OCI-LY7 (cell line): ENCODE measurements at places on chromosomes 6 and 20.

DNA sequence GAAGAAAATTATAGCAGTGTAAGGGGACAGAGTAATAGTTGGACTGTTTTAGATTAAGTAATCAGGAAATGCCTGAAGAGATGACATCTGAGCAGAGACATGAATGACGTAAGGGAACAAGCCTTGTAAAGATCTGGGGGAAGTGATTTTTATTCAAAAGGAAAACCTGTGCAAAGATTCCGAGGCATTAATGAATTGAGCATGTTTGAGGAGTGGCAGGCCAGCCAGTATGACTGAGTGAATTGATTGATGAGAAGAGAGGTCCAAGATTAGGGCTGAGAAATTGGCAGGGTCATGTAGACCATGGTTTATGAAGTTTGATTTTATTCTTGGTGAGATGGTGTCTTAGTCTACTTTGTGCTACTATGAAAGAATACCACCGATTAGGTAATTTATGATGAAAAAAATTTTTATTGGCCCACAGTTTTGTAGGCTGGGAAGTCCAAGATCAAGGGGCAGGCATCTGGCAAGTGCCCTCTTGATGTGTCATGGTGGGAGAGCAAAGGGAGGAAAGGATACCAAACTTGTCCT, 95.1 kb downstream of the LIN28B start:
- DNase-seq = no peak

GRCh38 chr6:11008821-11009220, 35.3 kb downstream of the ELOVL2 start:
- DNase-seq = no peak

DNA sequence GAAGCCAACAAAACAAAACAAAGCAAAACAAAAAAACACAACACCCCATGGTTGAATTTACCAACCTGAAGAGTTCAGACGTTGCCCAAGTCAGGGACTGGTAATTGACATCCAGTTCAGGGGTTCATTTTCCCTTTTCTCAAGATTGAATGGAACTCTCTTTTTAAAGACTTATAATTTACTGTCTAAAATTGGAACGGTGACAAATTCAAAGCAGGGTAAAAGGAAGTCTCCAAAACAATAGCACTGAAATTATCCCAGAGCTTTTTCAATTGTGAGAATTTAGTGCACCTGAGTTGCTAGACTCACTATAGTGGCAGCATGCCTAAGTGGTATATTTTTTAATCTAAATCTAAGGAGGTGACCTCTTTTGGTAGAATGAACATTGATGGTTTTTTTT, 90.9 kb upstream of the PREP start:
- DNase-seq = no peak

DNA sequence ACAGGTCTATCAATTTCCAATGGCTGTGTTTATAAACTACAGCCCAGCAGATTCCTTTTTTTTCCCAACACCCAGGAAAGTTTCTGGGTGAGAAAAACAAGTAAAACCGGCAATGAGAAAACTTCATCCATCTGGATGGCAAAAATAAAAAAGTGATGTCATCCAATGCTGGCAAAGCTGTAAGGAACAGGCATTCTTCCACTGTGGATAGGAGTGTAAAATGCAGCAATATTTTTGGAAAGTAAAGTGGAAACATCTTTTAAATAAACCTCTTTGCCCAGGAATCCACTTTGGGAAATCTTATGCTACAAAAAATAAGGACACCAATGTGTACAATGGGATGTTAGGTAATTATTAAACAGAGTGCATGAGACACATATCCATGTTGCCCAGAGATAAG, 102.1 kb upstream of the NT5E start:
- no peak for DNase-seq

DNA sequence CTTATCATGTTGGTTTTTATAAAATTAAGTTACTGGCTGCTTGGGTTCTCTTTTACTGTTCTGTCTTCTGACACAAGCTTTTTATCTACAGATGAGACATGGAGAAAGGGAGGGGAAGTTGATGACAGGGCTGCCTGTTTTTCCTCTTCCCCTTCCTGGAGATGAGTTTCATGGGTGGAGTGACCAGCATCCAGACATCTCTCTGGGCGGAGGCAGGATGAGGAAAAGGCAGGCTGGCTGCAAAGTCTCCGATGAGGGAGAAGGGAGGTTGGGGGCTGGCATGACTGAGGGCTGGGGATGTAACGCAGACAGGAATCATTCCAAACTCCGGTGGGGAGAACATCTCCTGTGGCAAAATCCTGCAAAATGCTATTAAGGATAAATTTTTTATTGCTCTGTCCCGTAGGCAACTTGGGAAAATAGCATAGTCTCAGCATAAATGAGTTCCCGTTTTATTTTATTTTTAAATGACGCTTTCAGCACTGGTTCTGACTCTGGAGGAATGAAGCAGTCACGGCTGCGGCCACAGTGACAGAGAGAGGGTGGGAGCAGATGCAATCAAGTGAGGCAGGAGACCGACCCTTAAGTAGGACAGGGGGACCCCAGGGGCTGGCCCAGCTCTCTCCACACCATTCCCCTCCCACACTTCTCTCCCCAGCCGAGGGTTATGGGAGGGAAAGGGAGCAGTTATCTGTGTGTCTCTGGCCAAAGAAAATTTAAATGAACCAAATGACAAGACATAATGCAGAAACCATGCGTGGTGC, 108.8 kb upstream of the PMEPA1 start:
- DNase-seq = no peak

- peak; percentile 65 for DNase-seq
These were observed 44.8 kb downstream of the STK4 start for GRCh38 chr20:45011108-45011526.

DNA sequence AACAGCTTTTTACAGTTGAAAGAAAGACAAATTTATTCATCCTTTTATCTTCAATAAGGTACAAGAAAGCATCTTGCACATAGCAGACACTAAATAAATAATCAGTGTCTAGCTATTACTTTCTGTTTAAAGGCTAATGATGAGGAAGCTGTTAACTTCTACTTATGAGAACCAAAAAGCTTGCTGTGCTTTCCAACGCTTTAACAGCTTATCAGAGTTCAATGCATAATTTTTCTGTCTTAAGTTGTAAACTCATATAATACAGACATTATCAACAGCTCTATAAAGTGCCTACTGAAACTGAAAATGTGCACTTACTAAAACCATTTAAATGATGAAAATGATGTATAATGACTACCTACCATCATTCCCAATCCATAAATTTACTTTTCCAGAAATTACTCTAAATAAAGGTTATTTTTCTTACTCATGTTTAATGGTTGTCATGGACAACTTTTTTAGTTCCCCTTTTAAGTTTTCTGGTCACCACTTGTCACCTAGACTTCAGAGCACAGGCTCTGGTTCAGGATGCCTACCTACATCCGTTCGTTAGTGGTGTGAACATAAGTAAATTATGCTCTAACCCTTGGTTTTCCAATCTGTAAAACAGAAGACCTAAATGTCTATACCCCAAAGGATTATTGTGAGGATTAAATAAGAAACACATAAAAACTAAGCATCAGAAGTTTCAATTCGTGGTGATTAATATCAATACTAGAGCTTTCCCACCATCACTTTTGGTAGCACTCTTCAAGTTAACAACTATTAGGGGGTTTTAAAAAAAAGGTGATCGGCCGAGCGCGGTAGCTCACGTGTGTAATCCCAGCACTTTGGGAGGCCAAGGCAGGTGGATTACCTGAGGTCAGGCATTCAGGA, 8.0 kb downstream of the PNISR start:
- peak; percentile 22 for DNase-seq

DNA sequence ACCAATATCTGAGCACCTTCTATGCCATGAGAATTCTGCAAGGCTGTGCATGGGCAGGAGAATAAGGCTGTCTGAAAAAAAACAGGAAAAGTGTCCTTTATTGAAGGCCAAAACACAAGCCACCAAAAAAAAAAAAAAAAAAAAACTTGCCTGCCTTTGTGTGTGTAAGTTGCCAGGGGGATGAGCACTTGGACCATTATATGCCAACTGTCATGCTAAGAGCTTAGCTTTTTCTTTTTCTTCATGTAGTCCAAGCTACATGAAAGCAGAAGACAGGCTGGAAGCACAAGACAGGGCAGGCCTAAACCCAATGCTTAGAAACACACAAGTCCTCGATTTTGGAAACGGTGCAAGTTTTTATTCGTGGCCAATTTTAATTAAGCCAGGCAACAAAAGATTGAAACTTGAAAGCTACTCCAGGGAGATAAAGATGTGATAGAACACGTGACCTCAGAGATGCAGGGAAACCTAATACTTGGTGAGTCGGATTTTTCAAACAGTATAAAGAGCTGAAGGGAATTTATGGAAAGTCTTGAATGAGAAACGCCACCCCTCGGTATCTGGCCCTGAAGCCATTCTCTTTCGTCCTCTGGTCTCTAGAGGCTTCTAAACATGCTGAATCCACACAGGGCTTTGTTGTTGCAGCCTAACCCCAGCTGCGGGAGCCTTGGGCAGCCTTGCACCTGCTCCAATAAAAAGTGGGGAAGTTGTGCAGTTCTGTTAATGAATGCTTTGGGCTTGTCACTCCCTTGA, 8.6 kb downstream of the BMP7 start:
- peak; percentile 54 for DNase-seq

DNA sequence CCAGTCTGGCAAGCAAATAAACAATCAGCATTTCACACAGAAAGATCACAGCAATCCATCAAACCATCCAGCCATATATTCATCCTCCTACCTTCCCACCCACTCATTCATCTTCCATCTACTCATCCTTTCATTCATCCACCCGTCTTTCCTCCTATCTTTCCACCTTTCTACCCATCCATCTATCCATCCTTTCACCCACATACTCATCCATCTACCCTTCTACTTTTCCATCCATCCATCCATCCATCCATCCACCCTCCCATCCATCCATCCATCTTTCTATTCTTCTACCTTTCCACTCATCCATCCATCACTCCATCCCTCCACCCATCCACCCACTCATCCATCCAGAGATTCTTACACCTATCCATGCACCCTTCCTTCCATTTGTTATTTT, 49.3 kb downstream of the KIAA0319 start:
- DNase-seq = no peak

DNA sequence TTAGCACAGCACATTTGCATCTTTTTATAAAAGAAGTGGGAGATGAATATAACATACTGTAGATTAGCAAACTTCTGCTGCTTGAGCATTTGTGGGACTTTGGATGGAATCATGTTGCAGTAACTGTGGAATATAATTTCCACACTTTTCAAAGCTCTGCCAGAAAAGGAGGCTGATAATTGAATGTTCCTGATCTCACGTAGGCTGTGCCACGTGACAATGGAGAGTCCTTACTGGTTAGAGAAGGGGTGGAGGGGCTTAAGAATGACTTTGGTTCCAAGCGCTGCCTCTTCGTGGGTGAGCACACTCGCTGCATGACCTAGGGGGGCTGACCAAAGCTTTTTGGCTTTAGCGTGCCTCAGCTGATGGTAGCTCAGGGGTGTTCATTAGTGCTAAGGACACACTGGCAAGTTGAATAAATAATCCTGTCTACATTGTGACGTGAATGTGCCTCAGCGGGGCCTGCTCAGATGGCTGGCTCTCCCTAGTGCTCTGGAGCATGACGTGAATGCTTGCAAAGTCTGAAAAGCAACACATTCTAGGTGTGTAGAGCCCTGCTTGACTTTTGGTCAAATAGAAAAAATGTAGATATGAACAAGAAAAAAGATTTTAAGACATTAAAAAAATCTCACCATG, 15.0 kb downstream of the WRNIP1 start:
- DNase-seq = no peak

- DNase-seq = no peak
These were observed 270.6 kb upstream of the MARCKS start for GRCh38 chr6:113586413-113587077.

GRCh38 chr6:155497273-155497672, 41.6 kb upstream of the NOX3 start:
- no peak for DNase-seq

DNA sequence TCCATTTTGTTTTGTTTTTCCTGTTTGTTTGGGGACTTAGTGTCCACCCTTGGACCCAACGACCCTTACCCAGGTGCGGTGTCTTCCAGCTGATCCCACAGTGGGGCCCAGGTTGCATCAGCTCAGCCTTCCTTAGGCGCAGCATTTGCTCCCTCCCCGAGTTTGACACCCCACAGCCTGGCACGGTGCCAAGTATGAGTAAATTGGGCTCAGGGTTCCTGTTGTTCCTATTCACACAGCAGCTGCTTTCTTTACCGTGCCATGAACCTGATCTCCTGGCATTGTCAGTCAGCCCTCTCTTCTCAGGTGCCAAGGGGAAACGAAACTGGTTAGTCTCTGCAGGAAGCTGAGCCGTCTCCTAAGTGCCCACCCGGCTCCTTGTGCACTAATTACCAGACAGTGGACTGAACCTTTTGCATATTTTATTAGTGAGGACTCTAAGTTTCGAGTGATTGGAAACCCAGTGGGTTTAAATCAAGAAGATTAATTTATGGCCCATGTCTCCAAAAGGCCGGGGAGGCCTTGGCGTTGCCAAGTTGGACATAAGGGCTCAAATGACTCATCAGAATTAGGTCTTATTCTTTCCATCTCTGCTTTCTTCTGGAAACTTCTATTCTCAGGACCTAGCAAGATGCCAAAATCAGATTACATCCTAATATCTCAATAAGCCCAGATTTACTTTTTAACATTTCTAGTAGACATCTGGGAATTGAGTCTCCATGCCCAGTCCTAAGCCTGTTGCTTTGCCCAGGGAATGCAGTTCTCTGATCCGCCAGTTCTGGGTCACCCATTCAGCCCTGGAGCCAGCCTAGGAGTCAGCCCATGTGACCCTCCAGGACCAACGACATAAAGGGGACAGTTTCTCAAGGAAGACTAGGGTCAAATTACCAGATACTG, 68.8 kb downstream of the TSHZ2 start:
- peak; percentile 92 for DNase-seq

DNA sequence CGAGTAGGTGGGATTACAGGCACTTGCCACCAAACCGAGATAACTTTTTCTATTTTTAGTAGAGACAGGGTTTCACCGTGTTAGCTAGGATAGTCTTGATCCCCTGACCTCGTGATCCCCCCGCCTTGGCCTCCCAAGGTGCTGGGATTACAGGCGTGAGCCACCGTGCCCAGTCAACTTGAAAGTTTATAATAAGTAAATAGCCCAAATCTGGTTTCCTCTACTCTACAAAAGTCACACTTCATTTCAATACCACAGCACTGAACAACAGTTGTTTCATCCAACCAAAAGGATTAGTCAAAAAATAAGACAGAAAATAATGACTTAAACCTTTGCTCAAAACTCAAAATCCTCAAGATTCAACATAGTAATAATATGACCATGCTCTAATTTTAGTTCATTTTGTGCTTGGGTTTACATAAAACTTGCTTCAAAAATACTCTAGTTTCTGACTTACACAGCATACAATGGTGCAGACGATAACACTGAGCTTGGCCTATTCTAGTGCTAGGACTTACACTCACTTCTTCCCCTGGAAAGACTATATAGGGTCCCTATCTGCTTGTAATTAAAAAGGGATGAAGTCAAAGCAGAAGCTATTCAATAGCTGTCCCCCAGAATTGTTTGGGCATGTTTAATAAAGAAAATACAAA, 56.7 kb downstream of the NT5E start:
- DNase-seq = no peak

DNA sequence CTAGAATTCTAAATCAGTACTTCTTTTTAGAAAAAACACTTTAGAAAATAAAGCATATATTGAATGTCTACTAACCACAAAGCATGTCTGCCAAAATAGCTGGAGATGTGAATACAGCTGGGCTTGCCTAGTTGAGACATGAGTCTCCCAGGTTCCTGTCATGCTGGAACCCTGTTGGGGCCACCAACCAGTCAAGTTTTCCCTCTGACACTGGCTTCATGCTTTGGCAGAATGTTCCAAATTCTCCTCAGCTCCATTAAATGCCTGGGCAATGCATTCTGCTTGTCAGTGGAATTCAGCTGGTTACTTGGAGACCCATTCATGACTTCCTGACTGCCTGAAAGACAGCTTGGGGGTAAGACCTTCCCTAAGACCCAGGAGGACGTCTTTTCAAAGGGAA, 87.2 kb downstream of the PRND start:
- DNase-seq = no peak

GRCh38 chr20:59933849-59934585, 580 bp upstream of the SYCP2 start:
- DNase-seq = no peak
